ENCODE measurements at places on chromosomes 1 and 21. TPM values are rescaled to one million over a fixed set of nuclear protein-coding genes. Genes with fewer than 3 reads are reported as not detected.
A peak's percentile ranks its signal among the peaks of the same experiment; 100 is the strongest.

Gene ARL8A
- 7.3 TPM for polyA plus RNA-seq

DNA sequence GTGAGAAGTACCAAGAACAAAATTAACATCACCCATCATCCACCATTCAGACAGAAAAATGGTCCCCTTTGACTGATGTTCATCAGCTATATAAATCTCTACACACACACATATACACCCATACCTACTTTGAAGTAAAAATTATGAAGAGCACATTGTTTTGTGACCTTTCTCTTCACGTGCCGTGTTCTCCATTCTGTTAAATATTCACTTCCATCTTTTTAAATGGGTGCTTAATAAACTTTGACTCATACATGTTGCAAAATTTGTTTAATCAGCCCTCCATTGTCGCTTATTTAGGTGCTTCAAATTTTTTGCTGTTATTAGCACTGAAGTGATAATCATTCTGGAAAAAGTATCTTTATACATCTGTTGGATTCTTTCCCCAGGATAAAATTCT lies 80.1 kb downstream of the CLIC6 start:
- H3K27ac ChIP-seq: no peak overlapping the region
- H3K4me3 ChIP-seq: no peak overlapping the region
- no peak for DNase-seq
- H3K27me3 ChIP-seq: peaks cover 23% of the 10 kb centered on the region

DNA sequence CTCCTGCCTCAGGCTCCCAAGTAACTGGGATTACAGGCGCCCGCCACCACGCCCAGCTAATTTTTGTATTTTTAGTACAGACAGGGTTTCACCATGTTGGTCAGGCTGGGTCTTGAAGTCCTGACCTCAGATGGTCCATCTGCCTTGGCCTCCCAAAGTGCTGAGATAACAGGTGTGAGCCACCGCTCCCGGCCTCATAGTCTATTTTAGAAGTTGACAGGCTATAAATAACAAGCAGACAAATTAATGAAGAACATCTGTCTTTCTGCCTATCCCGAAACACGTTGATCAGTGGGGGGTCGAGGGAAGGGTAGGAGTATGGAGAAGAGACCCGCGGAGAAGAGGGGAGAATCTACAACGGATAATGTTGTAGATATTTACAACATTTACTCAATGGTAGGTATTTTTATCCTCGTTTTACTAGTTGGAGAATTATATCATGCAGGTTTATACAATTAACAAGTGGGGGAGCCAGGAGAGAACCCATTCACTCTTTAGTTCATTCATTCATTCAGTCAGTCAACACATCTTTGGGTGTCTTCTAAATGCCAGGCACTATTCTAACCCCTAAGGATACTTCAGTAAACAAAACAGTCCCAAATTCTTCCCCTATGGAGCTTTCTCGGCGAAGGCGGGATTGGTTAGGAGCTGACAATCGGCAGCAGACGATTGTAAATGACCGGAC lies 497 bp upstream of the IFNAR2 start:
- H3K27me3 ChIP-seq: no peaks in the 10 kb centered on the region
- peak overlapping the region; percentile 89 for H3K4me3 ChIP-seq
- H3K4me1 ChIP-seq: peaks cover 42% of the 10 kb centered on the region
- no peak for DNase-seq
- H3K36me3 ChIP-seq: peaks cover 10% of the 10 kb centered on the region
- peak overlapping the region; percentile 85 for H3K27ac ChIP-seq

DNA sequence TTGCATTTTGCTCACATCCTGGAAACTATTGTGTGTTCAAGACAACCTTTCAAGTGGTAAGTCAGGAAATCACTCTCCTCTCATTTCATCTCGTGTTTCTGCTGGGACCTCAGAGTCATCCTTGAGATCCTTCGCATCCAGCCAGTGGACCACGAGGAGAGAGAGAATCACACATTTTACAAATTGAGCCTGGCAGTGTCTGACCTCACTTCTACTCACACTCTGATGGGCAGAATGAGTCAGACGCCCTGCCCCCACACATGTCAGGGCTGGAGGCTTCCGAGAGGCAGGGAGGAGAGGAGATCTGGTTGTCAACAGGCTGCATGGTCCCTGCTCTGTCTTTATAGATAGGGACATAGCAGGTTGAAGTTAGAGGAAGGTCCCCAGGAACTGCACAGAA lies 509.7 kb downstream of the AJAP1 start:
- H3K36me3 ChIP-seq: no peaks in the 10 kb centered on the region
- no peaks in the 10 kb centered on the region for H3K4me1 ChIP-seq
- H3K27me3 ChIP-seq: peaks cover 4% of the 10 kb centered on the region
- no peak overlapping the region for H3K27ac ChIP-seq

GRCh38 chr1:160708801-160709200 lies 2.8 kb downstream of the CD48 start:
- peaks cover 3% of the 10 kb centered on the region for H3K36me3 ChIP-seq
- H3K4me3 ChIP-seq: no peak overlapping the region
- no peaks in the 10 kb centered on the region for H3K27me3 ChIP-seq
- peaks cover 28% of the 10 kb centered on the region for H3K4me1 ChIP-seq
- no peak for DNase-seq

GRCh38 chr1:232810856-232811255 lies 5.6 kb downstream of the MAP10 start:
- H3K4me3 ChIP-seq: no peak overlapping the region
- H3K27me3 ChIP-seq: no peaks in the 10 kb centered on the region
- H3K27ac ChIP-seq: no peak overlapping the region
- no peak for DNase-seq

Gene BARHL2
- not detected for polyA plus RNA-seq

- peak overlapping the region; percentile 99 for H3K27ac ChIP-seq
- peak; percentile 72 for DNase-seq
- no peaks in the 10 kb centered on the region for H3K27me3 ChIP-seq
- peaks cover 9% of the 10 kb centered on the region for H3K36me3 ChIP-seq
- H3K4me1 ChIP-seq: peaks cover 71% of the 10 kb centered on the region
- peak overlapping the region; percentile 80 for H3K4me3 ChIP-seq
These were observed 77.5 kb downstream of the SLC45A1 start for GRCh38 chr1:8395433-8395866.

- no peak overlapping the region for H3K4me3 ChIP-seq
- no peak for DNase-seq
- no peak overlapping the region for H3K27ac ChIP-seq
- no peaks in the 10 kb centered on the region for H3K36me3 ChIP-seq
- H3K4me1 ChIP-seq: no peaks in the 10 kb centered on the region
- no peaks in the 10 kb centered on the region for H3K27me3 ChIP-seq
These were observed 319.2 kb upstream of the FMN2 start for GRCh38 chr1:239772446-239772845.

Gene TNFRSF8
- not detected for polyA plus RNA-seq

Gene PARS2
- 2.5 TPM for polyA plus RNA-seq

DNA sequence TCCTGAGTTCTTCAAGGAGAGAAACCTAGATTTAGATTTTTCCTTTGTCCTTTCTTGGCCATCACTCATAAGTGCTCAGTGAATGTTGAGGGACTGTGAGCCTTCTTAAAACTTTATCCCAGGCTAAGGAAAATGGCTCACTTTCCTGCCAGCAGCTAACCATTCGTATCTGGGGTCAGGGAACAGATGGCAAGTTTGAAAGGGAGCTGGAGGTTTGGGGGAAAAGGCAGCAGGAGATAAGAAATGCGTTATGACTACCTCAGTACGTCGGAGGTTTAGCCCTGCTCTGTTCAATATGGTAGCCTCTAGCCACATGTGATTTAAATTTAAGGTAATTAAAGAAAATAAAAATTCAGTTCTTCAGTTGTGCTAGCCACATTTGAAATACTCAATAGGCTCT lies 13.3 kb downstream of the RRP15 start:
- H3K27ac ChIP-seq: no peak overlapping the region
- no peak overlapping the region for H3K4me3 ChIP-seq
- peaks cover 15% of the 10 kb centered on the region for H3K4me1 ChIP-seq
- H3K36me3 ChIP-seq: peaks cover 9% of the 10 kb centered on the region

DNA sequence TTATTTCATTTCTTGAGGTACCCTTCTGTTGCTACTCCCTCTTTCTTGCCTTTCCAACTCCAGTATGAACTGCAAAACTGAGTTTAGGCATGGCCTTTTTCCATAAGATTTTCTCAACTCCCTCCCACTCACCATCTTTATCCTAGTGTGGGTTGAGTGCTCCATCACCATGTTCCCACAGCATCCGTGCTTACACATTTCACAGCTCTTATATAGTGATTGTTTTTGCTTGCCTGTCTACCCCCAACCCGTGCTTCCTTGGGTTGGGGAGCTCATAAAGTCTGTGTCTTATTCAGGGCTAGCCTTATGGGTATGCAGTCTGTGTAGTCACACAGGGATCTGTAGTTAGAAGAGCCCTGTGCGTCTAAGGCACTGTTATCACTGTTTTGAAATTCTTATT lies 68.2 kb upstream of the CCDC190 start:
- no peaks in the 10 kb centered on the region for H3K36me3 ChIP-seq
- no peak overlapping the region for H3K27ac ChIP-seq
- H3K4me3 ChIP-seq: no peak overlapping the region
- H3K4me1 ChIP-seq: no peaks in the 10 kb centered on the region

Gene SLC44A5
- 1.5 TPM for polyA plus RNA-seq

DNA sequence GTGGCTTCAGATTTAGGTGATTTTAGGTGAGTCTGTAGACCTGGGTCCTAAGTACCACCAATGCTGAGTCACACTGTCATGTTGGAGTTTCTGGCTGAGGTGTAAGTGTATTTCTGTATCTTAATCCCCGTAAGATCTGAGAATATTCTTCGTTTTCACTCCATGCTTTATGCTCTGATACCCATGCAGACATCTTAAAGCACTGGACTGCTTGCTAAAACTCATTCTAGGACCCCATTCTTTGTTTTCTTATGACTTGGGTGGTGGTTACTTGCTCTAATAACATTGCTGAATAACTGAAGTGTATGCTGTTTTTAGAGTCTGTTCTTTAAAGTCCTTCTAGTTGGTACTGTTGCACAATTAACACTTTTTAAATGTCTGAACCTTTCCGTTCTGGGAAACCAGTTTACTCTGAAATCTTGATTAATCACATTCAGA lies 36.6 kb downstream of the CDC42 start:
- no peak for DNase-seq
- peaks cover 8% of the 10 kb centered on the region for H3K36me3 ChIP-seq
- H3K4me1 ChIP-seq: peaks cover 83% of the 10 kb centered on the region
- no peak overlapping the region for H3K27ac ChIP-seq

DNA sequence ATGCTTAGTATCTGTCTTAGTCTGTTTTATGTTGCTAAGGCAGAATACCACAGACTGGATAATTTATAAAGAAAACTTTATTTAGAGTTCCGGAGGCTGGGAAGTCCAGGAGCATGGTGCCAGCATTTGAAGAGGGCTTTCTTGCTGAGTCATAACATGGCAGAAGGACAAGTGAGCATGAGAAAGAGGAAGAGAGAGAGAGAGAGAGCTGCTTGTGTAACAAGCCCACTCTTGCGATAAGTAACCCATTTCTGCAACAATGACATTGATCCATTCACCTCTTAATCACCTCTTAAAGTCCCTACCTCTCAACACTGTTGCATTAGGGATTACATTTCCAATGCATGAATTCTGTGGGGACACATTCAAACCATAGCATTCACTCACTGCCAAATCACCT lies 11.7 kb upstream of the MYOCOS start:
- H3K27me3 ChIP-seq: no peaks in the 10 kb centered on the region
- H3K4me1 ChIP-seq: peaks cover 6% of the 10 kb centered on the region
- H3K36me3 ChIP-seq: no peaks in the 10 kb centered on the region
- no peak overlapping the region for H3K4me3 ChIP-seq
- H3K27ac ChIP-seq: no peak overlapping the region

Gene UMODL1
- polyA plus RNA-seq: not detected

GRCh38 chr1:29709704-29710280 lies 473.5 kb downstream of the PTPRU start:
- peaks cover 13% of the 10 kb centered on the region for H3K4me1 ChIP-seq
- H3K4me3 ChIP-seq: no peak overlapping the region
- DNase-seq: no peak
- H3K36me3 ChIP-seq: no peaks in the 10 kb centered on the region
- peaks cover 40% of the 10 kb centered on the region for H3K27me3 ChIP-seq

Gene SLC35A3
- 5.1 TPM for polyA plus RNA-seq

Gene HSPB7
- not detected for polyA plus RNA-seq

Gene ANKRD34A
- not detected for polyA plus RNA-seq

- peaks cover 4% of the 10 kb centered on the region for H3K36me3 ChIP-seq
- DNase-seq: no peak
- H3K27ac ChIP-seq: no peak overlapping the region
- peaks cover 33% of the 10 kb centered on the region for H3K27me3 ChIP-seq
- no peak overlapping the region for H3K4me3 ChIP-seq
These were observed 1.4 kb downstream of the ARTN start for GRCh38 chr1:43934986-43935324.

- H3K36me3 ChIP-seq: peaks cover 11% of the 10 kb centered on the region
- DNase-seq: no peak
- H3K27ac ChIP-seq: no peak overlapping the region
- H3K4me3 ChIP-seq: peak overlapping the region; percentile 92
- H3K4me1 ChIP-seq: peaks cover 37% of the 10 kb centered on the region
These were observed 12.7 kb upstream of the RAB42 start for GRCh38 chr1:28579401-28579800.

Gene THAP3
- 21.9 TPM for polyA plus RNA-seq

- H3K4me1 ChIP-seq: no peaks in the 10 kb centered on the region
- no peak for DNase-seq
- no peaks in the 10 kb centered on the region for H3K36me3 ChIP-seq
- no peaks in the 10 kb centered on the region for H3K27me3 ChIP-seq
These were observed 226.5 kb downstream of the HMCN1 start for GRCh38 chr1:185960422-185961321.

DNA sequence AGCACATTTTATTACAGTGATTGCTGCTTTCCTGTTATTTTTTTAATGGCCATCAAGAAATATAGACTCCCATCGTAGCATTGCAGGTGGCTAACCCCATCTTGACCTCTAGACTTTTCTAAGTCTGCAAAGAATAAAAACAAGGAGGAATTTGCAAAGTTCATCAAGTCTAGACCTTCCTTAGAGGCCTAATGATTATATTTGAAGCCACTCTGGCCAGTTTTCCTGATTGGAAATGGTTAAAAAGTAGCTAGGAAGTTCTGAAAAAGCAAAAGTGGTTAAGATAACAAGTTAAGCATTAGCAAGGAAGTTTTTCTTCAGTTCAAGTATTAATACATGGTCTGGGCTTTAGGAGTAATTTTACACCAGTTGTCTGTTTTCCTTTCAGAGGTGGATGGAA lies 16.7 kb upstream of the KCNJ15 start:
- H3K27me3 ChIP-seq: peaks cover 6% of the 10 kb centered on the region
- H3K36me3 ChIP-seq: no peaks in the 10 kb centered on the region
- DNase-seq: no peak
- H3K4me1 ChIP-seq: no peaks in the 10 kb centered on the region
- H3K4me3 ChIP-seq: no peak overlapping the region

DNA sequence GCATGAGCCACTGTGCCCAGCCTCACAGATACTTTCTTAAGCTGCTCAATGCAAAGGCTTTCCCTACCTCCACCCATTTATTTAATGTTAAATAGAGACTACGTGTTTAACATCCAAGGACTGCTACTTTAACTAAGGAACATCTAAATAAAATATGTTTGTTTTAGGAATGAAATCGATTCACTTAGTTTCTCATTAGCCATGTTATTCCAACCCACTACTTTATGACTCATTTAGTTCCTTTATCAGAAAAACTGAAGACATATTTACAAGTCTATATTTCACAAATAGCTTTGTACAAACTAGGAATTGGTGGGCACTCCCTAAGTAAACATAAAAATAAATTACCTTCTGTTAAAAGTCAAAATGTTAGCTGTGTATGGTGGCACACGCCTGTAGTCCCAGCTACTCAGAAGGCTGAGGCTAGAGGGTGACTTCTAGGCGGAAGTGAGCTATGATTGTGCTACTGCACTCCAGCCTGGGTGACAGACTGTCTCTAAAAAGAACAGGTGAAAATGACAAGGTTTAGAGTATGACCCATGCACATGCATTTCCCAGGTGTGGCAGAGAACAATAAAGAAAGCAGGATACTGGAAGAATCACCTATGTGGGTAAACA lies 39.9 kb upstream of the AK4 start:
- peaks cover 21% of the 10 kb centered on the region for H3K27me3 ChIP-seq
- DNase-seq: no peak
- no peaks in the 10 kb centered on the region for H3K4me1 ChIP-seq
- H3K4me3 ChIP-seq: no peak overlapping the region
- peaks cover 8% of the 10 kb centered on the region for H3K36me3 ChIP-seq

Gene MIXL1
- not detected for polyA plus RNA-seq
